A673 (cell line): ENCODE measurements at places on chromosomes 5 and 9.

- no peak for DNase-seq
- peaks cover 15% of the 10 kb centered on the region for H3K4me1 ChIP-seq
- H3K4me3 ChIP-seq, result peak overlapping the region; percentile 81
- H3K27me3 ChIP-seq, result no peaks in the 10 kb centered on the region
- H3K36me3 ChIP-seq, result no peaks in the 10 kb centered on the region
- H3K27ac ChIP-seq, result peak overlapping the region; percentile 82
Measured at GRCh38 chr5:95730011-95730700, 980 bp upstream of the RHOBTB3 start.

DNA sequence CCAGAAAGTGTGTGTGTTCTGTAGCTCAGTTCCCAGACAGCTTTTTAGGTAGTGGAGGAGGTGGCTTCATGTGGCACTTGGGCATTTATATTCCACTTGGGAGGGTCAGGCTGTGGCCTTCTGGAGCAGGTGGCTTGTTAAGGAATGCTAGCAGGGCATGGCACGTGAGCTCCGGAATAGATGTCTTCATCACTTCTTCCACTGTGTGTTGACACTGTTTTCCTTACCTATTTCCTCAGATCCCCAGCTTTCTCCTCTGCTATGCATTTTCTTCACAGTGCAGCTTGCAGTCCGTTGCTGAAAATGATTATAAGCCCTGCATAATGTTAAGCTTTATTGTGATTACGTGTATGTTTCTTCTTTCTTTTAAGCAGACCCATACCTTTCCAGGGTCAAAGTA is 3.3 kb upstream of the MAML1 start:
- H3K27me3 ChIP-seq, result no peaks in the 10 kb centered on the region
- H3K4me1 ChIP-seq, result peaks cover 5% of the 10 kb centered on the region
- DNase-seq, result no peak
- no peak overlapping the region for H3K4me3 ChIP-seq

DNA sequence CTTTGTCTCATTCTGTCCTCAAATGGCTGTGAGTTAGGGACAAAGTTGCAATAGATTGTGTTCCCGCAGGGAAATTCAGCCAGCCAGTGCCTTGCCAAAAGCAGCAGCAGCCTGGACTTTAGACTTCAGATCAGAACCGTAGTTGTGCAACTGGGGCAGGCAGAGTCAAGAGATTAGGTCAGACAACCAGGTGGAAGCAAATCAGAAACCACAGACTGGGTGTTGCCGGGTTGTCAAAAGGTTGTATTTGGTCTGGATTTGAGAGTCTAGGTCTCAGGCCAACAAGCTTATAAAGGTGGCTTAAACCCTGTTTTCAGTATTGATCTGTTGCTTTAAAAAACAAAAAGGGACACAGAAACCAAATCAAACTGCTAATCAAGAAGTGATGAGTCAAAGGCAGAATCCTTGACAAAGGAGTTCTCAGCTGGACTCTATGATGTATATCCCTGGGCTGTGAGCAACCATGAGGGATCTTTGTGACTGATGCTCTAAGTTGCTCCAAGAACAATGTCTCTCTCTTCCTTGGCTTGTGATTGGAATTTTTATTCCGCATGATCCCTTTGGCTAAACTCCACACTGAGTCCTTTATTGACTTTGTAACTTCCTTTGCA is 20.9 kb downstream of the RFK start:
- no peak overlapping the region for H3K27ac ChIP-seq
- no peak for DNase-seq
- no peaks in the 10 kb centered on the region for H3K36me3 ChIP-seq

DNA sequence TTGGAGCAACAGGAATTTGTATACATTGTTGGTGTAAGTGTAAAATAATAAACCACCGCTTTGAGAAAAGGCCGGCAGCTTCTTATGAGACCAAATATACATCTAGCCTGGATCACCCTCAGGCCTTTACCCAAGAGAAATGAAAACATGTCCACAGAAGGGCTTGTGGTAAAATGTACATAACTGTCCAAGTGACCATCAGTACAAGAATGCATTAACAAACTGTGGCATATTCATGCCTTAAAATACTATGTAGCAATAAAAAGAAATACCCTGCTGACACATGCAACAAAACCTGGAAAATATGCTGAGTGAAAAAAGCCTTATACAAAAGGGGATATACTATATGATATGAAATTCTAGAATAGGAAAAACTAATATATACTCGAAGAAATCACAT is 311.9 kb upstream of the TRPC7 start:
- no peak for DNase-seq
- no peaks in the 10 kb centered on the region for H3K27me3 ChIP-seq
- no peak overlapping the region for H3K27ac ChIP-seq
- H3K4me3 ChIP-seq, result no peak overlapping the region
- H3K36me3 ChIP-seq, result no peaks in the 10 kb centered on the region
- no peaks in the 10 kb centered on the region for H3K4me1 ChIP-seq
